Suppressor macrophage treated with lipopolysaccharide for 1 hour (primary cell): ENCODE measurements at places on chromosomes 6 and 20.

DNA sequence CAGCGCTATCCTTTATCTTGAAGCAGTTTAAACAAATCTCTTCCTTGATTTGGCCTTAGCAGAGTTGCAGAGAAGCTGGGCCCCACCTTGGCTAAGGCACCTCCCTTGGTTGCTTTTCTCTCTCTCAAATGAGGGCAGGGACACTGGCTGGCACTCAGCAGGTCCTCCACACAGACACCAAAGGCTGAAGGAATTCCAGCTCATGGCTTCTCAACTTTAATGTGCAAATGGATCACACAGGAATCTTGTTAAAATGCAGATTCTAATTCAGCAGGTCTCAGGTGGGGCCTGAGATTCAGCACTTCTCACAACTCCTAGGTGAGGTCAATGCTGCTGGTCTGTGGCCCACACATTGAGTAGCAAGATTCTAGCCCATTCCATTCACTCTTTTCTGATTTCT is 25.7 kb downstream of the RIMS4 start:
- no peak for DNase-seq

GRCh38 chr6:137870744-137871247 is 3.7 kb downstream of the TNFAIP3 start:
- peak; percentile 86 for DNase-seq

DNA sequence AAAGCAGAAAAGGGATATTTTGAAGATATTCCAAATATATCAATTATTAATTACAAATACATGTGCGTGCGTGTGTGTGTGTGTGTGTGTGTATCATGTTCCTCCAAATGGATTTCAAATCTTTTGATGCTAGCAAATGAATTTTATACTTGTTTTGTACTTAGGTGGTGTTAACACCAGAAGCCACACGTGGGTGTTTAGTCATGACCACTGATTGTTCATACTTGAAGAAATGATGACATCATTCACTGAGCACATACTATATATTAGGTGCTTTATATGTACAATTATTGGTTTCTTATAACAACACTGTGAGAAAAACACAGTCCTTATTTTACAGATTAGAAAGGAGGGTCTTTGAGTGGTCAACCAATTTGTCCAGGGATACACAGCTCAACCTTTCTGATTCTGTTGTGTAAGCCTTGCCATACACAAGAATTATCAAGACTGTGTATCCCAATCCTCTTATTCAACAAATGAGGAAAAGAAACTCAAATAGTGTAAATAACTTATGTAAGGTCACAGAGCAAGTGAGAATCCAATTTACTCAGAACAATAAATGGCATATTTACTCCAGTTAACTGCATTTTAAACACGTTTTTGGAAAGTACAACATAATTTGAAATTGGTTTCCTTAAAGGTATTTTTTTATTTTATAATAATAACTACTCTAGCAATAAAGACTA is 88.5 kb downstream of the BCAS1 start:
- peak; percentile 46 for DNase-seq

DNA sequence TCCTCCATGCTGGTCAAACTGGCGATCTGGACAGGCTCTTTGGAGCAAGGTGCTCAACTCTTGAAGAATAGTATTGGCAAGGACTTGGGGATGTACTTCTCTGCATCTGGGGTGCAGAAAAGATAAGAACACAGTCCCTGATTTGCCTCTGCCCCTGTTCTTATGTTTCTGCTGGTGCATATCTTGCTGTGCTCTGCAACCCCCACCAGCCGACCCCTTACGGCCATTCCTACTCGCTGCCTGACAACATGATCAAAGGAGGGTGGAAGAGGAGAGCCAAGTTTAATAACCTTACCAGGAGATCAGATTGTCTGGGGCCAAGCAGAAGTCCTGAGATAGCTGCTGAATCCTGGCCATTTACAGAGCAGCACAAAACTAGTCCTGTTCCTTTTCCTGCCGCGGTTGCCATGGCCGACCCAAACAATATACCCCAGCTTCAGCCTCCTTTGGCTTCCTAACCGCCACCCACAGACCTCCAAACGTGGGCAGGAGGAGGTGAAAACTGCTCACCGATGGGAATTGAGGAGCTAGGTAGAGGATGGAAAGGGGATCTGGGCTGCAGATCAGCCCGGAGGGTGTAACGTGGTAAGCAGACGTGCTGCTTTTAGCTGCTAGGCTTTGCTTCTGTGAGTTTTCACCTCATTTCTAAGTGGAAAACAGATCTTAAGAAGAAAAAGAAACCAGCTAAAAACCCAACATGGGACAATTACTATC is 60.9 kb downstream of the ATXN1 start:
- DNase-seq, result no peak

- DNase-seq, result peak; percentile 32
Observed at GRCh38 chr6:156691018-156691417, 86.2 kb upstream of the ARID1B start.

GRCh38 chr6:122501475-122501874 is 29.9 kb upstream of the SERINC1 start:
- no peak for DNase-seq

DNA sequence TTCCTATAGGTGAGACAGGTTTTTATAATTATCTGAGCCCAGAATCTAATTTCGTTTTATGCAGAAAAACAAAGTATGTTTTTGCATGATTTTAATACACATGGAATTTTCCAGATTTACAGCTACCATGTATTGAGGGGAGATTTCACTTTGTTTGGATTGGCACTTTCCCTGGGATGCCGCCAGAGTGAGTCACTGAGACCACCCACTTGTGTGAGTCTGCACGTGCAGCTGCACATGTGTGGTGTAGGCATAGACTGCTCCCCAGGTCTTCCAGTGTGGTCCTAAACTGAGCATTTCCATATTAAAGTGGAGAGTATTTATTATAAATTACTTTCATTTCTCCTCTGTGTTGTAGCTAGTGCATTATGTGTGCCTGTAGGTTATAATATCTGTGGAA is 186.8 kb downstream of the UBE3D start:
- DNase-seq, result no peak
